ENCODE measurements at places on chromosomes 13 and 19.
A peak's percentile ranks its signal among the peaks of the same experiment; 100 is the strongest.

DNA sequence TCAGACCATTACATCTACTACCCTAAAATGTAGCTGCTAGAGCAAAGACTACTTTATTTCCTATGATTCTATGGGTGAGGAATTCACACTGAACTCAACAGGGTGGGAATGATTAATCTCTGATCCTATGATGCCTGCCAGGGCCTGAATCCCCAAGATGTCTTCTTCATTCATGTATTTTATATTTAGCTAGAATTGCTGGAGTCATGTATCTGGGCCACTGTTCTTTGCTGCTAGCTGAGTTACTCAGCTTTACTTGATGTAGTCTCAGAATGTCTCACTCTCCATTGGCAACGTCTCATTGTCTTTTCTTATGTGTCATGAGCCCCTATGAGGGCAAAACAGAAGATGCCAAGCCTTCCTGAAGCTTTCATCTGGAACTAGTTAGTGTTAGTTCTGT lies 21.1 kb downstream of the ZNF582 start:
- peak; percentile 20 for DNase-seq

DNA sequence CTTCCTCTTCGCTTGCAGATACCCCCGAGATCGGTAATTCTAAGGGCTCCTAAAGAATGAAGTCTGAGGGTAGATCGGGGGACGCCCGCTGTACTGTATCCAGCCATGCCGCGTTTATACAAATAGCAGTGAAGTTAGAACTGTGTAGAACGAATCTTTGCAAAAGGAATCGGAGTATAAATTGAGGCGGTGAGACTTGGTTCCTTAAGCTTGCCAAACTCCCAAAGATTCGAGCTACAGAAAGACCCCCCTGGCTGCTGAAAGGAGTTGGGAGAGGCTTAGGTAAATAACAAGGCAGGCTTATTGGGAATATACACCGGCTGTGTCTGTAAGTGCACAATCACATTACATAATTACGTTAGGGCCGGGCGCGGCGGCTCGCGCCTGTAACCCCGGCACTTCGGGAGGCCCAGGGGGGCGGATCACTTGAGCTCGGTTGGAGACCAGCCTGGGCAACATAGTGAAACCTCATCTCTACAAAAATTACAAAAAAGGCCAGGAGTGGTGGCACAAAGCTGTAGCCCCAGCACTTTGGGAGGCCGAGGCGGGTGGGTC lies 12.2 kb downstream of the TMEM160 start:
- no peak for DNase-seq

- no peak for DNase-seq
Measured at GRCh38 chr19:15422296-15423075, 3.7 kb upstream of the AKAP8L start.

DNA sequence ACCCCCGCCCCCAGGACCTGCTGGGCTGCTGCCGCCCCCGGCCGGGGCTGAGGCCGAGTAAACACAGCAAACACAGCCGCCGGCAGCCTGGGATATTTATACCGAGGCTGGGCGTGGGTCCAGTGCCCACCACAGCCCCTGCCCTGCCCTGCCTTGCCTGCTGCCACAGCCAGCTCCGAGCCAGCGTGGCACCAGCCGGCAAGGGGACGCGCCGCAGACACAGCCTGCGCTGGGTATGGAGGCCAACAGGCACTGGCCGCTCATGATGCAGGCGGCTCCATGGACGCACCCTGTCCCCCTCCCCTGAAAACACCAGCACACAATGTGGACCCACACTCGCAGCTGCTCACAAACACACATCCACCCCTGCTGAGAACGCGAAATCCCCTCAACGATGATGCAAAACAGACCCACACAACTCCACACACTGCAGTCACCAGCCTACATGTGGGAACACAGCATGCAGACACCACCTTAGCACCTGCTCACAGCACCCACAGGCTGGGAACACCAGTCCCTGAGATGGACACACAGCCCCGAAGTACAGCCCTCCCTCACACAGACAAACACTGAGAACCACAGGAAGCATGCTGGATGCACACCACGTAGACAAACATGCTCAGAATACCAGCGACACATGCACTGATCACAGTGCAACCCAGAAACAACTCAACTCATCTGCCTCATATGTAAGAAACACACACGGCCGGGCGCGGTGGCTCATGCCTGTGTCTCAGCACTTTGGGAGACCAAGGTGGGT lies 16.2 kb downstream of the CCDC97 start:
- peak; percentile 82 for DNase-seq
